Lower lobe of right lung (tissue), 2 donors: ENCODE measurements at places on chromosomes 5 and 9. TPM values are rescaled to one million over a fixed set of nuclear protein-coding genes. Genes with fewer than 3 reads are reported as not detected.

Gene GABRA1
- not detected for total RNA-seq

Gene GADD45G
- 14.4 TPM for total RNA-seq

Gene CCL21
- total RNA-seq, result 138 TPM

Gene IFNA13
- total RNA-seq, result 1.1 TPM

Gene ADRB2
- 26.4 TPM for total RNA-seq

Gene LCP2
- 82.9 TPM for total RNA-seq

Gene DMRT3
- 0.24 TPM for total RNA-seq

Gene HACD4
- total RNA-seq, result 13.5 TPM

Gene ALDOB
- 0.38 TPM for total RNA-seq

Gene RGS7BP
- 1.6 TPM for total RNA-seq

Gene SPACA9
- 13.9 TPM for total RNA-seq

Gene CKMT2
- 1.4 TPM for total RNA-seq
